Foreskin melanocyte (primary cell): ENCODE measurements at places on chromosomes 6 and 20.

DNA sequence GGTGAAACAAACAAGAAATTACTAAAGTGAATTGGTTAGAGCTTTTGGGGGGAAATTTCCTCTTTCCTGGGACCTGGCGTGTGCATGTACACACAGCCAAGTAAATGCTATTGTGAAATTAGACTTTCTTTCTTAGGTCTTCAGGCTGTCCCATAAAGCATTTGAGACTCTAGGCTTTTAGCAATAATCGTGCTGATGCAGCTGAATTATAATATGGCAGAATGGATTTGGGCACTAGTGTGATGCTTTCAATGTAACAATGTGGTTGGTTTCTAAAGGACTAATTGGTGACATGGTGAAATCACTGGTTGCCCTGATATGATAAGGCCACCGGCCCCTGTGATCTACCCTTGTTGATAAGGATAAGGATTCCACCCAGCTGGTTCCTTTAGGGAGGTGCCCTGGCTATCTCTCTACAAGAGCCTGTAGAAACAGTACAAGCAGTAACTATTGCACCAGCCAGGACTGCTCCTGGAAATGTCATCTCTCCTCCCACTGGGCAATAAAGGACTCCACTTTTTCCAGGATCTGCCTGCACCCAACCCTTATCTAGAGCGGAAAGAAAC is 164.1 kb downstream of the TFAP2A start:
- DNase-seq = no peak

GRCh38 chr6:13703496-13703895 is 8.1 kb downstream of the RANBP9 start:
- DNase-seq = no peak

DNA sequence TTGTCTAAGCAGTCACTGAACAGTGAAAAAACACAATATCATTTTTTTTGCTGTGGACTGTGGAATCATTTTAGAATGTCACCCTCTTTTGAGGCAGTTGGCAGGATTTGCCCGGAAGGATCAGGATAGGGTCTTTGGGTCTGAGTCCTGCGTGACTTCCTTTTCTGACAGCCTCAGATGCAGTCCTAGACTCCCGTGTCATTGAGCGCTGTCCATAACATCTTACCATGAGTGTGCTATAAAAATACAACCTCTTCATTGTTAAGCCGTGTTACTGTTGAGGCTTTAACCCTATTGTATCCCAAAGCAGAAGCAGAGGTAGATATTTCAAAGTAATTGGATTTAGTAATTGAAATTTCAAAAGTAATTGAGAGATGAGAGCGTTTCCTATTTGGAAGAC is 30.6 kb downstream of the ARID1B start:
- DNase-seq = peak; percentile 54

- DNase-seq = no peak
Measured at GRCh38 chr6:88143421-88144157, 22.6 kb downstream of the CNR1 start.

- no peak for DNase-seq
Measured at GRCh38 chr6:4977468-4977867, 26.4 kb downstream of the RPP40 start.

- no peak for DNase-seq
Measured at GRCh38 chr6:129498541-129498940, 211.4 kb downstream of the ARHGAP18 start.

DNA sequence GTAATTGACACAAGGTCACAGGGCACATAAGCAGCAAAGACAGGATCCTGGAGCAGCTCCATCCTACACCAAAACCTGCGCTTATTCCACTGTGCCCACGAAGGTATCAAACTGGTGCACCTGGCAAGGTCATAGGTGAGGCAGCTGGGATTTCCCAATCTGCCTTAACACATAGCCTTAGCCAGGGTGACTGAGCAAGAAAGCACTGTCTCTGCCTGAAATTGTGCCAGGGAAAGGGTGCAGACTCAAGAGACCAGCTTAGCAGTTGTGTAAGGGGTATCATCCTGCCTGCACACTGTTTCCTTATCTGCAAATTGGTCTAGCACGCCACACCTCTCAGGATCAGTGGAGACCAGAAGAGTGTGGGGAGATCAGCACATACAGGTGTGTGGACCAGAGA is 82.8 kb downstream of the MAFB start:
- DNase-seq = no peak

DNA sequence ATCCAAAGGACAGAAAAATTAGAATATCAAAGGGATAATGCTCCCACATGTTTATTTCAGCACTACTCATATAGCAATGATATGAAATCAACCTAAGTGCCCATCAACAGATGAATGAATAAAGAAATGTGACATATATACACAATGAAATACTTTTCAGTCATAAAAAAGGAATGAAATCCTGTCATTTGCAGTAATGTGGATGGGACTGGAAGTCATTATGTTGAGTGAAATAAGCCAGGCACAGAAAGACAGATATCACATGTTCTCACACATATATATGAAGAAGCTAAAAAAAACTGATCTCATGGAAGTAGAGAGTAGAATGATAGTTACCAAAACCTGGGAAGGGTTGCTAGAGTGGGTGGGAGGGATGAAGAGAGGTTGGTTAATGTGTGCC is 135.7 kb downstream of the IBTK start:
- no peak for DNase-seq

DNA sequence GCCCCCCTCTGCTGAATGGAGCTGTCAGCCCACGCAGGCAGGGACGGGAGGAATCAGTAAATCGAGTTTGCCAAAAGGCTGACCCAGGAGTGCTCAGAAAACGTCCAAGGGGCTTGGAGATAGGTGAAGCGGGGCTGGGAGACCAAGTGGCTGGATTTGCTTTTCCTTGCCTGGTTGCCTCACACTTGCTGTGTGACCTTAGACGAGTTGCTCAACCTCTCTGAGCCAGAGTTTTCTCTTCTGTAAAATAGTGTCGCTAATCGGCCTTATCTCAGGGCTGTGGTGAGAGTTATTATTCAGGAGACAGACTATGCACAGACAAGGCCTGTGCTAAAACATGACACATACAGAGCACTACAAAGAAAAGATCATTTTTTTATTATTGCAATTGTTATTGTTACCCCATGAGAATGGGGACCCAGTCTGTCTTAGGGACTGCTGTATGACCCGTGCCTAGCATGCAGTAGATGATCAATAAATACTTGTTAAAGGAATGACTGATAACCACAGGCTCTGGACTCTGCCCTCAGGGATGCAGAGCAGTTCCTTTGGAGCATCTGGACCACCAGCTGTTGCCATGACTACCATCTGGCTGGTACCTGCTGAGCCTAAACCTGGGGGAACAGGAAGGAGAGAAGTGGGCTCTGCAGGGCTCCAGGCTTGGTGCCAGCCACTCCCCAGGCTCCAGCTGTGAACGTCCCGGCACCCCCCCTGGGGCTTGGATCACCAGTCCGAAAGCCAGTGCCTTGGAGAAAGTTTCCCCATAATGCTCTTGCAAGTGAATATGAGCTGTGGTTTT is 901 bp downstream of the KCNK15 start:
- no peak for DNase-seq

DNA sequence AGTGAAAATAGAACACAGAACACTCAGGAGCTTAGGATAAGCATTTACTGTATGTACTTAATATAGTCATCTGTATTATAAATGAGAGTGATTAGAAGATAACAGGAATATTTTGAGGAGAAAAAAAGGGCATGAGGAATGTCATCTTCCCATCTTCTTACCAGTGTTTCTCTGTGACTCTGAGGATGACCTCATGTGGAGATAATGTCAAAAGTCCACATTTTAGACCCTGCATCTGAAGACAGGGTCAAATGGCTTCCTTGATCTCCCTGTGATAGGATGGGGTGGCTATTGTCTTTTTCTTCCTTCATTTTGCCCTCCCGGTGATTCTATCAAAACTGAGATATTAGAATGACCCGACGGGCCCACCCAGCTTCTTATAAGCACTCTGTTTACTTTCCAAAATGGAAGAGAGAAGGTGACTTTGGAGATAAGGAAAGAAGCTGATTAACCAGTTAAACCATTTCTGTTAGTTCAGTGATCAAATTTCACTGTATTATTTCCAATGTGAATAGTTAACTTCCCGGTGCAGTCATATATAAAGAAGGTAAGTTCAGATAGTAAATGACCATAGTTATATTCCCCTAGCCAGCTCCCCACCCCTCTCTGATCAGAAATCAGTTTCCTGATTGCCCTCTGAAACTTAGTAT is 115.7 kb upstream of the SALL4 start:
- DNase-seq = no peak

- DNase-seq = no peak
Measured at GRCh38 chr20:63658749-63659187, 656 bp downstream of the RTEL1 start.

DNA sequence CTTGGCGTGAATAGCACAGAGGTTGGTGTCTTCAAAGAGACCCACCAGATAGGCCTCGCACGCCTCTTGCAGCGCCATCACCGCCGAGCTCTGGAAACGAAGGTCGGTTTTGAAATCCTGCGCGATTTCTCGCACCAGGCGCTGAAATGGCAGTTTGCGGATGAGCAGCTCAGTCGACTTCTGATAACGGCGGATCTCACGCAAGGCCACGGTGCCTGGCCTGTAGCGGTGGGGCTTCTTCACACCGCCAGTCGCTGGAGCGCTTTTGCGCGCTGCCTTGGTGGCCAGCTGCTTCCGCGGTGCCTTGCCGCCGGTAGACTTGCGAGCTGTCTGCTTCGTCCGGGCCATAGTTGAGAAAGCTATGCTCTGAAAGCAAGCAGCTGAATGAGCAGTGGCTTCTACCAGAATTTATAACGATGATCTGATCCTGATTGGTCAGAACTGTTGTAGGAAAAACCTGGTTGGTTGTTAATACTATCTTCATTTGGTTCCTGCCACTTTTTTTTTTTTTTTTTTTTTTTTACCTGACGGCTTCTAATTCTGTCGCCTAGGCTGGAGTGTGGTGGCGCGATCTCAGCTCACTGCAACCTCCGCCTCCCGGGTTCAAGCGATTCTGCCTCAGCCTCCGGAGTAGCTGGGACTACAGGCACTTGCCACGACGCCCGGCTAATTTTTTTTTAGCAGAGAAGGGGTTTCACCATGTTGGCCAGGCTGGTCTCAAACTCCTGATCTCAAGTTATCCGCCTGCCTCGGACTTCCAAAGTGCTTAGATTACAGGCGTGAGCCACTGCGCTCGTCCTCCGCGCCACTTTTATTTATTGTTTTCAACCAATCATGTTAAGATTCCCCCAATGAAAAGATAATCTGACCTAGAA is 21.5 kb downstream of the OR2B2 start:
- DNase-seq = peak; percentile 95

DNA sequence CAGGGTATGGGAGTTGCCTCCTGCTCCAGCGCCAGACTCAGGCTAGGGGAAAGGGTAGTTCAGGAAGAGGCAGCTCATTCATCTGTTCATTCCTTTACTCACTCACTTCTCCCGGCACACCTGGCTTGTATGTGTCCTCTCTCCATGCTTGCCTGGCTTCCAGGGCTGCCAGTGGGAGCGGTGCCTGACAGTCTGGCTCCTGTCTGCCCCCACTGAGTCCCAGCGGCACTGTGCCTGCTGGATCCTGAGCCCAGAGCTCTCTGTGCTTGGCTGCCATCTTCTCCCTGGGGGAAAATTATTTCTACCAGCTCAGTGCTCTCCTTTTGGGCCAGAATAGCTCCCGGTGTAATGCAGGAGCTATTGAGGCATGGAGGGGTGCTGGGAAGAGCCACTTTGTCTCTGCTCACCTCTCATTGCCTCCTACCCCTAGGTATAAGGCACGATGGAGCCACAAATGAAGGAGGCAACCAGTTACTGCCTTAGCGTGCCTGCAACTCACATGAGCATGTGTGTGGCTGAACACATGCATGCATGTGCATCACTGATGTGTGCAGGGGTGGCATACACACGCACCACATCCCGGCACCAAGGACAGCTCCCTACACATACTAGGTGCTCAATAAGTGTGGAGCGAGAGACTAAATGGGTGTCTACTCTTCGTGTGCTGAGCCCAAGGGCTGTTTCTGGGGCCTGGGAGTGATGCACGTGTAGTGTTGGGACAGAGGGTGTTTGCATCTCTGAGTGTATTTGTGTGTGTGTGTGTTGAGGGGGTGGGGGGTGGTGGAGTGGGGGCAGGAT is 46.6 kb downstream of the CDH22 start:
- DNase-seq = no peak

- DNase-seq = no peak
Measured at GRCh38 chr20:19851861-19852260, 93.8 kb downstream of the RIN2 start.

- peak; percentile 10 for DNase-seq
Measured at GRCh38 chr6:122130026-122130348, 269.5 kb upstream of the HSF2 start.

GRCh38 chr20:34260208-34260942 is 19.2 kb downstream of the ASIP start:
- DNase-seq = no peak

DNA sequence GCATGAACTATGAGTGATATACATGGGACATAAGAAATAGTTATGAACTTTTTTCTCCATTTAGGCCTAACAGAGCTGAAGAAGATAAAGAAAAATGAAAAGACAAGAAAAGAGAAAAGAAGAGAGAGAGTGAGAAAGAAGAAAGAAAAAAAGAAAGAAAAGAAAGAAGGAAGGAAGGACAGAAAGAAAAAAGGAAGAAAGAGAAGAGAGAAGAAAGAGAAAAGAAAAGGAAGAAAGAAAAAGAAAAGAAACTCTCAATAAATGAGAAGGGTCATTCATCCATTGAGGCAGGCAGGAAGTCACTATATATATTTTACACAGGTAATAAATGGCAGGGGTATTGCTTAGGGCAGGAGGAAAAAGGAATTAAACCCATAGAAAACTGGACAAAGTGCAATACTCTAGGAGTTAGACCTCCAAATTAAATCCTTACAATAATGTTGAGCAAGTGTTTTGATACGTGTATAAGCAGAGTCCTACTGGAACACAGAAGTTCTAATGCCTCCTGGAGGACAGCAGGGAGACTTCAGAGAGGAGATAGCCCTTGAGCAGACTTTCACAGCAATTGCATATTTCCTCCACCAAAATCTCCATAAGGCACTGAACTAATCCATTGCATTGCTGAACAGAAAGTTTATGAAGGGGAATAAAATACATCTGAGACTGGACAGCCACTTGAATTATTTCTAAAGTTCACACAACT is 86.4 kb upstream of the TENT5A start:
- no peak for DNase-seq

- DNase-seq = peak; percentile 43
Measured at GRCh38 chr6:68911334-68911733, 276.3 kb downstream of the ADGRB3 start.

- no peak for DNase-seq
Measured at GRCh38 chr6:167569879-167570278, 245.0 kb downstream of the TTLL2 start.

DNA sequence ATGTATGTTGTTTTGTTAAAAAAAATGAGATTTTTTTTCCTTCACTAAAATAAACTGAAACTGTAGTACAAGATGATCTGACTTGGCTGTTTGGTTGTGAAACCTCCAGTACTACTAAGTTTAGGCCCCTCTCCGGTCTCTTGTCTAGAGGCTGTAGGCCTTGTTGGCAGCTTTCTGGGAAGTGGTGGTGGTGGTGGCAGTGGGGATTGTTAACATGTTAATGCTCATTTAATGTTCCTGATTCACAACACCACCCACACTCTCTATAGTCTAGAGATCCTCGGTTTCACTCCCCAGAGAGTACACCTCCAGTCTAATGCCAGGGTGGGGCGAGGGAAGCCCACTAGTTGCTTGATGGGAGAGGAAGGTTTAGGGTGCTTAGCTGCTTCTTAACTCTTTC is 24.1 kb downstream of the STK4 start:
- no peak for DNase-seq

GRCh38 chr6:105794239-105794638 is 291.9 kb upstream of the PRDM1 start:
- no peak for DNase-seq

- no peak for DNase-seq
Measured at GRCh38 chr20:13249118-13249797, 28.2 kb downstream of the ISM1 start.

GRCh38 chr6:158803733-158804143 is 15.4 kb downstream of the EZR start:
- DNase-seq = peak; percentile 72

GRCh38 chr6:144401736-144402733 is 116.9 kb downstream of the UTRN start:
- DNase-seq = no peak
